Adipocyte (in vitro differentiated cells): ENCODE measurements at places on chromosomes 1 and 21.

DNA sequence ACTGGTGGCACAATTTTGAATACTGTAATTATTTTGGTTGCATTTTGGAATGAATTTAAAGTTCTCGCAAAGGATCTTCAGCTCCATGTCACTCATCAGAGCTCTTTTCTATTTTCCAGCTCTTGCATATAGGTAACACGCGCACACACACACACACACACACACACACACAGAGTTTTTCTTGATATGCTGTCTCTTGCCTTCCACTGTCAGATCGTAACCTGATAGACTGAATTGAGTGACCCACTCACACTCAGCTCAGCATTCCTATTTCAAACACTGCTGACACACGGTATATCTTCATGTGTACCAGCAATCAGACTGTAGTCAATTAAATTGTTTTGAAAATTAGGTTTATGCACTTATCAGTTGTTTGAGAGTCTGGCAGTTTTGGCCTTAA lies 214.1 kb downstream of the PBX1 start:
- DNase-seq = no peak

DNA sequence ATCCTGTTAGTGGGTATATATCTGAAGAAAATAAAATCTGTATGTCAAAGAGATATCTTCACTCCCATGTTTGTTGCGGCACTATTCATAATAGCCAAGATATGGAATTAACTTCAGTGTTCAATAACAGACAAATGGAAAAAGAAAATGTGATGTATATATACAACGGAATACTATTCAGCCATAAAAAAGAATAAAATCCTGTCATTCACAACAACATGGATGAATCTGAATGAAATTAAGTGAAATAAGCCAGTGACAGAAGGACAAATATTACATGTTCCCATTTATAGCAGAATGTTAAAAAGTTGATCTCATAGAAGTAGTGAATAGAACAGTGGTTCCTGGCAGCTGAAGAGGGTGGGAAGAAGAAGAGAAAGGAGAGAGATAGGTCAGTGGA lies 239.1 kb upstream of the RUNX1 start:
- DNase-seq = no peak

GRCh38 chr1:186306533-186306932 lies 68.5 kb downstream of the TPR start:
- DNase-seq = no peak

GRCh38 chr1:2360588-2361364 lies 30.6 kb downstream of the MORN1 start:
- DNase-seq = no peak

GRCh38 chr1:24557711-24558131 lies 1.8 kb downstream of the NCMAP start:
- no peak for DNase-seq

GRCh38 chr1:224486801-224487583 lies 52.4 kb upstream of the WDR26 start:
- no peak for DNase-seq

- DNase-seq = no peak
Observed at GRCh38 chr21:16800536-16801275, 712.1 kb upstream of the CXADR start.
